ENCODE measurements at places on chromosomes 2 and 18.

- no peak for DNase-seq
Measured at GRCh38 chr18:2871111-2871720, 24.4 kb downstream of the EMILIN2 start.

DNA sequence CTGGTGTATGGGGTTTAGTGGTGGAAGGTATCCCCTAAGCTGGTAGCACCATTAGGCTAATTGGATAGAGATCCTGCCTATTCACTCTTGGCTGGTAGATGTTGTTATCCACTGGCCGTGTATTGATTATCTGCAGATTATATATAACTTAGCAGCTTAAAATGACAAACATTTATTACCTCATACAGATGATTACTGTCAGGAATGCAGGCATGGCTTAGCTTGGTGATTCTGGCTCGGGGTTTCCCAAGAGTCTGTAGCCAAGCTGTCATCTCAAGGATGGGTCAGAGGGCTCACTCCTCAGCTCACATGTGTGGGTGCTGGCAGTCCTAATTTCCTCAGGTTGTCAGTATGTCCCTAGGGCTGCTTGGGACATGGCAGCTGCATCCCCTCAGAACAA, 465.8 kb downstream of the PARD3B start:
- no peak for DNase-seq

DNA sequence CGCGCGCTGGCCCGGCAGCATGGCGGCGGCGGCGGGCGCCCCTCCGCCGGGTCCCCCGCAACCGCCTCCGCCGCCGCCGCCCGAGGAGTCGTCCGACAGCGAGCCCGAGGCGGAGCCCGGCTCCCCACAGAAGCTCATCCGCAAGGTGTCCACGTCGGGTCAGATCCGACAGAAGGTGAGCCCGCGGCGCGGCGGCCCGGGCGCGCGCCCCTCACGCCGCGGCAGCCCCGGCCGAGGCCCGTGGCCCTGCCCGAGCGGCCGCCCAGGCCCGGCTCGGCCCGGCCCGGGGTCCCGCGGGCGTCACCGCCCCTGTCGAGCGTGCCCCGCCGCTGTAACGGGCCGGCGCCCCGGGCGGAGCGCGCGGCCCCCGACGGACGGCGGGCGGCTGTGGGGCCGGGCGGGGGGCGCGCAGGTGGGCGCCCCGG, 218 bp downstream of the DGKD start:
- DNase-seq, result no peak

- DNase-seq, result no peak
Measured at GRCh38 chr2:109727929-109728447, 66.1 kb upstream of the RGPD5 start.

- DNase-seq, result no peak
Measured at GRCh38 chr2:120869036-120869729, 133.5 kb downstream of the GLI2 start.

GRCh38 chr18:56273541-56274219, 364.7 kb downstream of the TXNL1 start:
- no peak for DNase-seq

Data from smooth muscle cell of the brain vasculature (primary cell).